GM20000 (cell line): ENCODE measurements at places on chromosomes 6 and 20.

- DNase-seq = no peak
These were observed 385.0 kb downstream of the CD83 start for GRCh38 chr6:14502551-14502950.

DNA sequence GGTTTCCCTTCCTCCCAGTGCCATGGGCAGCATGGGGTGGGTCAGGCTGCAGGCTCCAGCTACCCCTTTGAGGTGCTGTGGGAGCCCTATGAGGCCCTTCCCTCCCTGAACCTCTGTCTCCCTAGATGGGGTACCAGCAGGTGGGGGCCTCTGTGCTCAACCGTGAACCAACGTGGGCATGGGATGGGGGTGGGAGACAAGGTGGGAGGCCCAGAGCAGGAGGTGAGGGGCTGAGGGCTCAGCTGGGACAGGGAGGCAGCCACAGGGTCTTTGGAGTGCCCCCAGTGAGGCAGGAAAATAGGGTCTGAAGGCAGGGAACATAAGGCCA, 33.3 kb downstream of the SUN5 start:
- no peak for DNase-seq

GRCh38 chr6:51892750-51893149, 194.7 kb downstream of the PKHD1 start:
- DNase-seq = no peak

- no peak for DNase-seq
These were observed 178.8 kb upstream of the SNX9 start for GRCh38 chr6:157644043-157644810.

DNA sequence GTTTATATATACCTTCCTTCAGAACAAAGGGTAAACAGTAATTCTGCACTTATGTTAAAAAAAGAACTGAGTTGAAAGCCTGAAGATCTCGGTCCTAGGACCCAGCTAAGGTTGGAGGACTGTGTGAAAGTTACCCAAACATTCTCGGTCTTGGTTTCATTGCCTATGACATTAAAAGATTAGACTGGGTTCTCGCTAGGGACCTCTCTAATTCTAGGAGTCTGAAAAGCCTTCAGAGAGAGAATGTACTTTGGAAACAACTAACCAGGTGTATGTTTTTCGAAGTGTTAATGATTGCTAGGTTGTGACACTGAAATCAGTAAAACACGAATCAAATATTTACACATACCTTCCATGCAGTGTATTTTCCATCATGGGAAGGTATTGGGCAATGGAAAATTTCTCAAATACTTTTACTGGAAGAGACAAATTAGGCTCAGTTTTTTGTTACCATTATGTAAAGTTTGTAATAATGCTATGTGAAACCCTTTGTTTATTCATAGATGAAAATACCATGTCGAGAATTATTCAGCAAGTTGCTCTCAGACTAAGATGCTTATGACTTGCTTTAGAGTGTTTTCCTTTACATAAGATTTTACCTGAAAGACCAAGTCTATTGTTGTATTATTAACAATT, 113.7 kb upstream of the LOC128125822 start:
- no peak for DNase-seq

- DNase-seq = no peak
These were observed 17.8 kb downstream of the OR2H2 start for GRCh38 chr6:29602564-29603361.

DNA sequence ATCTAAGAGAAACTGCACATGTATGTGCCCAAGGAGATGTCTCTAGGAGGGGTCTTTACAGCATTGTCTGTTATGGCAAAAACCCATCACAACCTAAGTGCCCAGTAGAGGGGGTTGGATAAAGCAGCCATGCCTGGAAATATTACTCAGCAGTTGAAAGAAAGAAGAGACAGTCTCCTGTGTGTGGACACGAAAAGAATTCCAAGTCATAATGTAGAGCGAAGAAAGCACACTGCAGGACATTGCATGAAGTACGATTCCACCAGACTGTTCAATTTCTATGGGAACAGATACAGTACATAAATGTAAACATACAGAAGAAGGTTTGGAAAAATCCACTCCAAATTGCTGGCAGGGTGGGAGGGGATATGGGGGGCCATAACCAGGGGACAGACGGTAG, 7.3 kb upstream of the TGM2 start:
- no peak for DNase-seq

GRCh38 chr6:147177286-147177685, 26.9 kb upstream of the STXBP5 start:
- no peak for DNase-seq

DNA sequence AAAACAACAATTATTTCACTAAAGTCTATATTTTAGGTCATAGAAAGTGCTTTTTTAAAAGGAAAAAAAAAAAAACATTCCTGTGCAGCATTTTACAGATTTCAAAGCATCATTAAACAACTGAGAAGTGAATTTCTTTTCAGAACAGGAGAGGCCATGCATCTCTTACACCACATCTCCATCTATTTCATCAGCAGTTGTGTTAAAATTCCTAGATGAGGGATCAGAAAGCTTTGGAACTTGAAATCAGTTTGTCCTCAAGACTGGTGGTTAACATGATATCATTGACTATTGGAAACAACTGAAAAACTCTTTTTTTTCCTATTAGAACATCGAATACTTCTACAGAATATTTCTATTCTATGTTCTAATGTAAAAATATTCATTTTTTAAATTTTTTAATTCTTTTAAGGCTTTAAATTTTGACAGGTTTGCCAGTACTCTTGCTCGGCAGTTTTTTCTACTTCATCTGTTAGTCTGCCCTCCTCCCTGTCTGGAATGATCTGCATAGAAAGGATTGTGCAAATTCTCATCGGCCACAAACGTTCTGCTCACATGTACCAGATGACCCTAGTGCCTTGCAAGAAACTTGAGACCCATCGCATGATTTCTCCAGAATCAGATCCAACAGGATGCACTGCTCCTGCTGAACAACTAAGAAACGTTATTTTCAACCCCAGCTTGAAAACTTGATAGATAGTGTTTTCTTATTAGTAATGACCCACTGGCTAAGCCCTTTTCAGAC, 411.0 kb upstream of the AGPAT4 start:
- DNase-seq = no peak
